ENCODE measurements at places on chromosomes 1 and 21.

- no peak for DNase-seq
Measured at GRCh38 chr1:14606632-14607031, 8.1 kb downstream of the KAZN start.

GRCh38 chr1:36650200-36651065, 167.7 kb upstream of the CSF3R start:
- peak; percentile 74 for DNase-seq

DNA sequence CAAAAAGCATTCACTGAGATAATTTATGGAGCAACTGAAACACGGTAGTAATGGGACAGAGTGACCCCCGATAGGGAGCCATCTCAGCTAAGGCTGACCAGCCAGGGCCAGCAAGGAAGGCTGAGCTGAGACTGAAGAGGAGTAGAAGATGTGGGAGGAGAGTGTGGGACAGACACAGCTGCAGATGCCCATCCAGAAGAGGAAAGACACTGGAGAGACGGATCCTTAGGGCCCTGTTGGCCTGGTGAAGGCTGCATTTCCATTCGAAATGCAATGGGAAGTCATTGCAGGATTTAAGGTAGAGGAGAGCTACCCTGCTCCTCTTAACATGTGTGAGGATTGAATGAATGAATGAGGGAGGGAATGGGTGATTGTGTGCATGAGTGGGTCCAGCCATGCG, 44.0 kb upstream of the LRP8 start:
- DNase-seq: no peak

- DNase-seq: no peak
Measured at GRCh38 chr1:83959824-83960498, 39.0 kb downstream of the TTLL7 start.

DNA sequence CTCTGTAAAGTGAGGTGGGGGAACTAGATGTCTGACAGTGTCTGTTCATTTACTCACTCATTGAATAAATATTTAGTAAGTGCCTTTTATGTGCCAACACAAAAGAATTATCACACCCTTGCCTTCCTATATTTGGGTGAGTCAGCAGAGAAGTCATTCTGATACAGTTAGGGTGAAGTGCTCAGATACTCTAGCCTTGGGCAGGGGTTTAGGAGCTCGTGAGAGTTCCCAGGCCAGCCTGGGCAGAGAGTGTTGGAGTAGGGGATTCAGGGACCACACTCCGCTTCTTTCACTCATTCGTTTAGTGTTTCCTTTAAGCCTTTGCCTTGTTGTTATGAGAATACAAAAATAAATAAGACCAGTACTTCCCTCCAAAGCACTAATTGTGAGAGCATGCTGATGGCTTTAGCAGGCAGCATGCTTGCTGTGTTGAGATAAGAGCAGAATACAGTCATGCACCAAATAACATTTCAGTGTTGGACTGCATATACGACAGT, 83.9 kb downstream of the DYRK1A start:
- DNase-seq: peak; percentile 50

DNA sequence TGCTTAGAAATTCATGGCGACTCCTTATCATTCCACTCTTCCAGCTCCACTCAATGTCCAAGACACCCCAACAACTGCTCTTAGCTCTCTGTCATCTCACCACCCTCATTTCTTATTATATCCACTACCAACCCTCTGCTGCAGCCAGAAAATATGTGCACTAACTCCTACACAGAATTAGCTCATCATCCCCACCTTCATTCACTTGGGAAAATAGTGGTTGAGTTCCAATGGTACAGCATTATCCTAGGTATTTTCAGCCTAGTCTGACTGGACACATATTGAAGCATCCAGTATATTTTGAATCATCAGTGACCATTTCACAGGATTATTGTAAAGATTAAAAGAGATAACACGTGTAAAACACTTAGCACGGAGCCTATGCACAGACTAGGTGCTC, 16.7 kb upstream of the VSIG8 start:
- no peak for DNase-seq

DNA sequence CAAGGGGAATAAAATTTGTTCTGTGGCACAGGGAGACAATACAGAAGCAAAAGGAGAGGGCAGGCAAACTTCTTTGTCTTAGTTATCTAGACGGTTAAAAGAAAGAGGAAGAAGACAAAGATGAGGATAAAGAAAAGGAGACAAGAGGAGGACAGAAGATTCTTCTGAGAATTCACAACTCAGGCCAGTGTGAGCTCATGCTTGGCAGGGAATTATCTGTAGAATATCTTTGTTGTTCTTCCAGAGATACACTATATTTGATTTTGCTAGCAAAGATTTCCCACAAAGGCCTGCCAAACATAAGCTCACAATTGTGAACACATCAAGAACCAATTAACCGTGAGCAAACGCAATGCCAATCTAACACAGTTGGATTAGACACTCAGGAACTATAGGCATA, 21.4 kb downstream of the SLC16A1 start:
- DNase-seq: no peak

Data from lung microvascular endothelial cell (primary cell).